CD4-positive, alpha-beta T cell treated with Interleukin-10 for 1 hour (primary cell): ENCODE measurements at places on chromosomes 11 and 22.

- no peak for DNase-seq
Observed at GRCh38 chr11:126969865-126970479, 30.6 kb downstream of the KIRREL3 start.

GRCh38 chr11:105092256-105093239 is 47.0 kb downstream of the CARD18 start:
- DNase-seq = no peak

DNA sequence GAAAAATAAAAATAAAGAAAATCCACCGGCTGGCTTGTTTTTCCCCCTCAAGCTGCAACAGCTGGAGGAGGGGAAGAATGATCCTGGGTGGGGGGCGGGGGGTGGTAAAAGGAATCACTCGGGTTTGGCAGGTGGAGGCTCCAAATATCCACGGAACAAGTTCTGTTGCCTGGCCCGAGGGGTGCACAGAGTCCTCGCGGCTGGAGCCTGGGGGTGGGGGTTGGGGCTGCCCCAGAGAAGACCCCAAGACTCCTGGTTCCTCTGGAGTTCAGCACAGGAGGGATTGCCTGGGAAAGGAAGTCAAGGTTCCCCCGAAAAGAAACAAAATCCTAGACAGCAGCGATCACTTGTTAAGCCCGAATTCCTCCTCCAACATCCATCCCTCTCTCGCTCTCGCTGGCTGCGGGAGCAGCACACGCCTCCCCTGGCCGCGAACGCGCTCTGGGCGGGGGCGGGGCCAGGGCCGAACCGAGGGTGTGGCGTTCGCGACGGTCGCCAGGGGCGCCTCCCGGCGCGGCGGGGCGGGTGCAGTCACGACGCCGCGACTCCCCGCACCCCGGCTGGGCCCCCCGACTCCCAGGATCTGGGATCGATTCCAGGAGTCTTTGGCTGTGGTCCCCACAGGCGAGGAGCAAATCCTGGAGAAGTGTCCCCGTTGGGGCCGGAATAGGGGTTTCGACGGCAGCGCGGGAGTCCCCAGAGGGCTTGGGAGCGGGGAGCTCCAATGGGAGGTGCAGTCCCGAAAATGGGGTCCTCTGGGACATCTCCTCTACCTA is at the start of gene KCNA4:
Gene KCNA4 (minus strand): TSS at position 443 of the 776 bp plus-strand sequence. CDS start 4,352 bp downstream, outside the sequence.
- no peak for DNase-seq

GRCh38 chr11:15208378-15209222 is 93.9 kb downstream of the INSC start:
- peak; percentile 63 for DNase-seq

DNA sequence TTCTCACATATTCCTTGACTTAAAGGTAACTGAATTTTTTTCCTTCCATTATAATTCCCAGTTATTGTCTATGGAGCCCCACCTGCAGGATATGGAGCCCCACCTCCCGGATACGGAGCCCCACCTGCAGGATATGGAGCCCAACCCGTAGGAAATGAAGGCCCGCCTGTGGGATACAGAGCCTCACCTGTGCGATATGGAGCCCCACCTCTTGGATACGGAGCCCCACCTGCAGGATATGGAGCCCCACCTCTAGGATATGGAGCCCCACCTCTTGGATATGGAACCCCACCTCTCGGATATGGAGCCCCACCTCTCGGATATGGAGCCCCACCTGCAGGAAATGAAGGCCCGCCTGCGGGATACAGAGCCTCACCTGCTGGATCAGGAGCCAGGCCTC is 28.1 kb downstream of the WBP2NL start:
- no peak for DNase-seq

GRCh38 chr11:2409611-2410468 is 9.3 kb downstream of the TSSC4 start:
- no peak for DNase-seq

DNA sequence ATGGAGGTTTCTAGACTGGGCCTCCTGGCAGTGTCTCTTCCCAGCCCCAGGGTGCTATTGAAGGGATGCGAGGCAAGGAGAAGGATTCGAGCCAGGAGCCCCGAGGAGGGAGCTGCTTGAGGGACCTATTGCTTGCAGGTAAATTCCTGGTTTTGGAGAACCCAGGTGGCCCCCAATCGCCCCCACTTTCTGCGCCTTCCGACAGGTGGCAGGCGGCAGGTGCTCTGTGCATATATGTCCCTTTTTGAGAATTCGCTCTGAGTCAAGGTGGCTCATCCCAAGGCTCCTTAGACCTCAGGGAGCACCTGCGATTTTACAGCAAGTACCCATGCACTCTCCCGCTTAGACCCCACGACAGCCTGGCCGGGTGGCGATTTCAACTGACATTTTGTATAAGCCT is 40.3 kb upstream of the SHISAL1 start:
- DNase-seq = no peak

GRCh38 chr11:113570906-113571305 is 95.7 kb upstream of the DRD2 start:
- DNase-seq = no peak

DNA sequence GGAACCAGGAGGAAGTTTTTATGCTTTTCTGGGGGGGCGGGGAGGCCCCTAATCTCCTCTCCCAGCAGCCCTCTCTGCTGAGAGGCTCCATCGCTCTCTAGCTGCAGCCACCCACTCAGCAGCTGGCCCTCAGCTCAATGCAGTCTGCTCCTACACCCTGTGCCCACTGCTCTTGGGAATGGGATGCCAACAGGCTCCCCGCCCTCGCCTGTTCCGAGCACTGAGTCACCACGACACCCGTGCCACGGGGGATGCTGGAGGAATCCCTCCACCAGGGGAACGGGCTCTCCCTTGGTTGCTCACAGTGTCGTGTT is 23.5 kb upstream of the SUSD2 start:
- DNase-seq = no peak

GRCh38 chr11:65718964-65719492 is 1.6 kb downstream of the RNASEH2C start:
- no peak for DNase-seq

DNA sequence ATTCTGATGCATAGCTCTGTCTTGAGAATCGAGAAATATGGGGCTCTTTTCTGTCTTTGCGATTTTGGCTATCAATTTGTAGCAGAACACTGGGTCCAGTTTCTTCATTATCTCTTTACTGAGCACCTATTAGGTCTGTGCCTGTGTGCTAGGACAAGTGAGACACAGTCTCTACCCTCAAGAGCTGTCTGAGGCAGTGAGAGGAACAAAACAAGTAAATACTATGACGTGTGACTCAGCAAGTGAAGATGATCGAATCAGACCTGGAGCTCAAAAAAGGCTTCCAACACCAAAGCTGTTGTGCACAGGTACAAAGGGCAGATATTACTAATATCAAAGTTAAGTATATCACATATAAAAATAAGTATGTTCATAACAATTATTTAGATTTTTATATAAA is 52.4 kb downstream of the LGR4 start:
- DNase-seq = no peak
